Endothelial cell of umbilical vein (primary cell): ENCODE measurements at places on chromosomes 11 and 22. TPM values are rescaled to one million over a fixed set of nuclear protein-coding genes. Genes with fewer than 3 reads are reported as not detected.

The SYT12 gene
- not detected in 2 replicates for total RNA-seq

The ZNF70 gene
- total RNA-seq, result 6.0 and 6.2 TPM in 2 replicates

The ANO1 gene
- 0.40 TPM in 1 of 2 replicates, not detected in the other for total RNA-seq

The ART1 gene
- not detected in 2 replicates for total RNA-seq

The GLYAT gene
- not detected in 2 replicates for total RNA-seq

The GNG3 gene
- not detected in 2 replicates for total RNA-seq

The CBLIF gene
- total RNA-seq, result not detected in 2 replicates

The TIGD3 gene
- total RNA-seq, result 0.27 TPM in 1 of 2 replicates, not detected in the other

The SPINDOC gene
- 51.5 and 54.5 TPM in 2 replicates for total RNA-seq

The CTNND1 gene
- total RNA-seq, result 268 and 285 TPM in 2 replicates

The SCGB1D2 gene
- total RNA-seq, result not detected in 2 replicates

The ISX gene
- total RNA-seq, result not detected in 2 replicates

The CHRM1 gene
- total RNA-seq, result not detected in 2 replicates

The APOA1 gene
- total RNA-seq, result not detected in 2 replicates

The CELSR1 gene
- 2.1 and 3.7 TPM in 2 replicates for total RNA-seq

The TEX54 gene
- not detected in 2 replicates for total RNA-seq

The C11orf98 gene
- 58.7 and 61.0 TPM in 2 replicates for total RNA-seq

The BET1L gene
- total RNA-seq, result 31.0 and 35.5 TPM in 2 replicates

The CCDC88B gene
- 1.8 TPM in 2 replicates for total RNA-seq

The APOC3 gene
- not detected in 2 replicates for total RNA-seq

The ABCC8 gene
- not detected in 2 replicates for total RNA-seq

The CRACR2B gene
- total RNA-seq, result 8.4 and 9.7 TPM in 2 replicates

The ALX4 gene
- total RNA-seq, result not detected in 2 replicates

The USH1C gene
- not detected in 2 replicates for total RNA-seq

The DRD2 gene
- not detected in 2 replicates for total RNA-seq

The DLG2 gene
- total RNA-seq, result 1.1 and 2.0 TPM in 2 replicates

The TMPRSS6 gene
- total RNA-seq, result not detected in 2 replicates

The HSPB2 gene
- not detected in 2 replicates for total RNA-seq

The NCF4 gene
- total RNA-seq, result not detected in 2 replicates

The EXPH5 gene
- total RNA-seq, result 0.09 TPM in 1 of 2 replicates, not detected in the other

The PTPRCAP gene
- 1.4 TPM in 1 of 2 replicates, not detected in the other for total RNA-seq

The APOL1 gene
- total RNA-seq, result 9.3 and 14.1 TPM in 2 replicates

The KCNK4 gene
- total RNA-seq, result 0.44 TPM in 1 of 2 replicates, not detected in the other

The INSC gene
- not detected in 2 replicates for total RNA-seq

The OR2D2 gene
- total RNA-seq, result 0.31 and 1.2 TPM in 2 replicates

The ASCL2 gene
- not detected in 2 replicates for total RNA-seq

The OR4X2 gene
- not detected in 2 replicates for total RNA-seq

The TOLLIP gene
- 49.1 and 49.6 TPM in 2 replicates for total RNA-seq

The TMEM191B gene
- 1.9 TPM in 1 of 2 replicates, not detected in the other for total RNA-seq

The DDIAS gene
- 8.5 and 9.2 TPM in 2 replicates for total RNA-seq

The PAK1 gene
- 11.2 and 12.9 TPM in 2 replicates for total RNA-seq

The NDUFS3 gene
- total RNA-seq, result 91.8 and 99.7 TPM in 2 replicates

The ARHGAP32 gene
- 6.4 and 9.1 TPM in 2 replicates for total RNA-seq

The DUSP8 gene
- 5.9 and 8.7 TPM in 2 replicates for total RNA-seq

The ARHGAP20 gene
- total RNA-seq, result 1.1 and 1.4 TPM in 2 replicates

The SLC5A1 gene
- total RNA-seq, result not detected in 2 replicates

The BTBD18 gene
- not detected in 2 replicates for total RNA-seq

The PRR33 gene
- total RNA-seq, result not detected in 2 replicates

The OR8G5 gene
- total RNA-seq, result not detected in 2 replicates

The TMPRSS5 gene
- total RNA-seq, result 0.58 and 0.64 TPM in 2 replicates

The GAL gene
- 6.1 and 9.8 TPM in 2 replicates for total RNA-seq

The KRTAP5-2 gene
- not detected in 2 replicates for total RNA-seq

The APIP gene
- total RNA-seq, result 25.9 and 26.9 TPM in 2 replicates
